Stimulated activated CD4-positive, alpha-beta T cell treated with anti-CD3 and anti-CD28 coated beads, TNF-alpha, amount 100 ng/mL, for 4 hours (primary cell): ENCODE measurements at places on chromosomes 3 and 15.

DNA sequence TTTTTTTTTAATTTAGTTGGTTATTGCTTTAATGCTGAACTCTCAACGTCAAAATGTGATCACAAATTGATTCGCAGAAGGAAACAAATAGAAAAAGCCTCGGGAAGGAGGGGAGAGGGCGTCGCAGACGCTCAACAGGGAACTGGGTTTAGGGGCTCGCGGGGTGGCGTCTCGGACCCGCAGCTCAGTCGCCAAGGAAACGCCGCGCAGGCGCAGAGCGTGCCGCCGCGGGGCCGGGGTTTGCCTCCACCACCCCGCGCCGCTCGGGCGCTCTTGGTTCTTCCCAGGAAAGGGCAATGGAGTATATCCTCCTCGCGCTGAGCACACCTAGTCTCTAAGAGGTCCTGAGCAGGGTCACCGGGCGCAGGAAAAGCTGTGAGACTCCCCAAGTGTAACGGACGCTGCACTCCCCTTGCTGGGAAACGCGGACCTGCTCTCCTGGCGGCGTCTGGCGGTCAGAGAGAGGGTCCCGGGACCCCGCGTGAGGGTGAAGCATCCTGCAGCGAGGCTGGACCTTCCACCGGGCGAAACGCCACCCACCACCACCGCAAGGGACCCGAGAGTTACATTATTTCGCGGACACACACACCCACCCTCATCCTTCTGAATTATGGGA is 753 bp downstream of the PLCH1 start:
- no peak for DNase-seq

DNA sequence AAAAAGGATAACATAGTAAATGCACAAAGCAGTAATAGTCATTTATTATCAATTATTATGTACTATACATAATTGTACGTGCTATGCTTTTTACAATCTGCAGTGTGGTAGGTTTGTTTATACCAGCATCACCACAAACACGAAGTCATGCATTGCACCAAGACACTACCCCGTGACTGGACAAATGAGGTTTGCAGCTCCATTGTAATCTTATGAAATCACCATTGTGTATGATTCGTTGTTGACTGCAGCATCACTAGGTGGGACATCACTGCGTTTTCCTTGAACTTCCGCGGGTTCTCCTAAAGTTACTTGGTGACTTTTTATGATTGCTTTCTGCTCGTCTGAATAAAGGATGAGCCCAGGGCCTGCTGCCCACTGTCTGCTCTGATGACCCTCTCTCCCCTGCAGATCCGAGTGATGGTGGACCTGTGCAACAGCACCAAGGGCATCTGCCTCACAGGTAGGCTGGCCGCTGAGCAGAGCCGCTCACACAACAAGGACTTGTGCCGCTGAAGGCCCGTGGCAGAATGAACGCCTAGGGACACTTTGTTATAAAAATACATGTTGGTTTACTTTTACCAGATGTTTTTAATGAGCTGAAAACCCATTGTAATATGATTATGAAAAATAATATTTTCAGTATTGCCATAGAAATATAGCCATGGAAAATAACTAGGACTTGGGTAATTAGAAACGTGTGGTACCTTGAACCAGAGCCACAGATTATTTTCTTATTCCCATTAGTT is 35.8 kb downstream of the GLDN start:
- no peak for DNase-seq

DNA sequence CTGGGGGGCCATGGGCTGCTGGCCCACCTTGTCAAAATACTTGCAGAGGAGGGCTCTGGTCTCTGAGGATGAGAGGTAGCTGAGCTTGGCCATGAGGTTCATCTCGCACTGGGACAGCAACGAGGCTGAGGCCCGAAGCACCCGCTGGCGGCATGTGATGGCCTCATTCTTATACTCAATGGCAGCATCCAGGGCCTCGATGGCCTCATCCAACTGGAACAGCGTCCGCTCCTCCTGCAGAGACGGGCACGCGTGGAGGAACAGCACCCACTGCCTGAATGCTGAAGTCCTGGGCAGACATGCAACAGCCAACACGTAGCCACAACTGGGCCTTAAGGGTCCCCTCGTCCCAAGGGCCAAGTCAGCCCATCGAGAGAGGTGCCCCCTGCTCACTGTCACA is 25.0 kb downstream of the KIF7 start:
- no peak for DNase-seq

- DNase-seq: no peak
These were observed 71.4 kb downstream of the SCN5A start for GRCh38 chr3:38578081-38578475.

DNA sequence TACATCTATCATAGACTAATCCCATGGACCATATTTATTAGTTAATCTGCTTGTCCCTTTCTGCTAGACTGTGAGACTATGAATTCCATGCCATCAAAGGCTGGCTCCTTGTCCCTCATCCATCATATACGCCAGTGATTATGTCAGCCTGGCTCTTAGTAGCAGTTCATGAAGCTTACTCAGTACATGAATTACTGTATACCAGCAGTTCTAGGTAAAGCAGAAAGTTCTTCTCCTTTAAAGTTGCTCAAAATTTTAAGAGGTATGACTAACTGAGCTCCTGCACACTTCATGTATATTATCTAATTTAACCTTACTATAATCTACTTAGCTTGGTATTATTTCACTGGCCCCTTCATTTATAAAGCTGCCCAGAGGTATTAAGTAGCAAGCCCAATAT is 190.9 kb upstream of the TBL1XR1 start:
- DNase-seq: no peak

DNA sequence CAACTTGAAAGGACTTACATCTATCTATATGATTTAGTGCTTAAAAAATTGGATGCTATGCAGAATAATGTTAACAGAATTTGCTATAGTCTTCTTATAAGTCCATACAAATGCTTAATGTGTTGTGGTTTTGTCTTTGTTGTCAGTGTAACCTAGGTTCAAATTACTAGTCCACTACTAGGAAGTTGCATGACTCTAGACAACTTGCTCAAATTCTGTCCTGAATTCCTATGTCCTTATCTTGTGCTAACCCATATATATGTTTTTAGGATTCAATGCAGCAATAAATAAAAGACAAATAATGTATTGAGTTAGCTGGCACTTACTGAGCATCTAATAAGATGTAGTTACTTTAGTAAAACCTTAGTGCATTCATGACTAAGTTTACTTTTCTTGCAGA is 276.5 kb upstream of the KCNMB2 start:
- no peak for DNase-seq

DNA sequence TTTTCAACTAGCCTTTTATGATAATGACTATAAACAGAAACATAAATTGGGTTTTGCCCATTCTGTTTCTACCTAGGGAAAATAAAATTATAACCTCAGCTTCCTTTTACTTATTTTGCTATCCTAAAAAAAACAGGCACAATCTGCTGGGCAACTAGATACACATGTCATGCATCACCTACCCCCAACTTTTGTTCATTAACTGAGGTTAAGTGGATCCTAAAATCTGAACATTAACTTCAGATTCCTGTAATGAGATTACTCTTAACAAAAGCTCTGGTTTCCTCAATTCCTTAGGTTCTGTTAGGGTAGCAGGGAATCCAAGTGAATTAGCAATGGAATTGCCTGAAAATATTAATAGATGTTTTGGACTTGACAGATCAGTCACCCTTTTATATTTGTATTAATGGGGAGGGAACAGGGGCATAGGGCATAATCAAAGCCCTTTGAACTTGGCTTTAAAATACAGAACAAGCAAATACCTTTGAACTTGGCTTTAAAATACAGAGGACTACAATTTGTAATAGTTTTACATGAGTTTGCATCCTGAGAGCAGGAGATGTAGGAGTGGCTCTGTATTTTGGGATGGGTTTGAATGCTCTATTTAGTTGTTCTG is 106.6 kb downstream of the FEZF2 start:
- no peak for DNase-seq

- no peak for DNase-seq
These were observed 288.4 kb upstream of the LYSMD4 start for GRCh38 chr15:100021653-100022052.

GRCh38 chr3:172096881-172097420 is 57.6 kb downstream of the FNDC3B start:
- no peak for DNase-seq

DNA sequence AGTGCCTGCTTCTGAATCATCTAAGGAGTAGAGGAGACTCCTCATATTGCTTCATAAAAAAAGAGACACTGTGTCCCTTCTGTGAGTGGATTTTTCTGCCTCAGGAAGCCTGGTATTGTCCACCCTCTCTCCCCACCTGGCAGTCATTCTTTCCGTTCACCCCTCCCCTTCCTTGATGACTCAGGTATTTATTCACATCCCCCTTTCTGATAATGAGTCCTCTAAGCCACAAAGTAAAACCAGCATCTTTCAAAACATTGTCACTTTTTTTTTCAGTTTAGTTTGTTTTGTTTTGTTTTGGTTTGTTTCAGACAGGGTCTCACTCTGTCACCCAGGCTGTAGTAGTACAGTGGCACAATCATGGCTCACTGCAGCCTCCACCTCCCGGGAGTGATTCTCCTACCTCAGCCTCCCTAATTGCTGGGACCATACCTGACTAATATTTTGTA is 65.2 kb upstream of the UBE2E1 start:
- DNase-seq: no peak

DNA sequence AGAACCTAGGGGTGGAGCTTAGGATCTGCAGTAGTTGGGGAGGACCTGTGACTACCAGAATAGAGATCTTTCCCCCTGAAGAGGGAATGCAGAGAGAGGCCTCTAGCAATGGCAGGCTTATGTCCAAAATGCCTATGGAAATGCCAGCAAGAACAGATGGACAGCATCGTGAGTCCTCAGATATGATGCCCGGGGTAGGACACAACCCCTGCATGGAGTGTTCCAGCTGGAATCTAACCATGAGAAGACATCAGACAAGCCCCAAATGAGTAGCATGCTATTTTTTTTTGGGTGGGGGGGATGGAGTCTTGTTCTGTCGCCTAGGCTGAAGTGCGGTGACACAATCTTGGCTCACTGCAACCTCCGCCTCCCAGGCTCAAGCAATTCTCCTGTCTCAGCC is 111.5 kb downstream of the ITPR1 start:
- no peak for DNase-seq

- no peak for DNase-seq
These were observed 14.9 kb upstream of the TMCC1 start for GRCh38 chr3:129908417-129908816.

DNA sequence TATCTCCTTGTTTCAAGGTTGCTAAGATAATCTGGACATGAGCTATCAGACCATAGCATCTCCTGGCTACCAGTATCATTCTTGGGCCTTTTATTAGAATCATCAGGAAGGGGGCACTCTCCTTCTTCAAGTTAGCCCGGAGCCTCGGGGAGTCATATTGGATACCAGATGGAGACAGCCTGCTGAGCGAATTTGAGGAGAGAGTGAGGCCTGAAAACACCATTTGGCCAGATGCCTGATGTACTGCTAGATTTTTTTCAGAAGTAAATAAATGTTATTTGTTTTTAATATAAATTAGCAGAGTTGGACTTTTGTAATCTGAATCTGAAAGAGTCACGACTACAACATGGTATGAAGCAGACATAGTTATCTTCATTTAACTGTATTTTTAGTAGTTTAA is 848.6 kb downstream of the IGSF11 start:
- no peak for DNase-seq

GRCh38 chr3:110957247-110958025 is 114.2 kb upstream of the NECTIN3 start:
- DNase-seq: no peak

- DNase-seq: no peak
These were observed 9.1 kb downstream of the LINS1 start for GRCh38 chr15:100592898-100593297.
